SW 1271 (cell line): ENCODE measurements at places on chromosomes 13 and 19.

DNA sequence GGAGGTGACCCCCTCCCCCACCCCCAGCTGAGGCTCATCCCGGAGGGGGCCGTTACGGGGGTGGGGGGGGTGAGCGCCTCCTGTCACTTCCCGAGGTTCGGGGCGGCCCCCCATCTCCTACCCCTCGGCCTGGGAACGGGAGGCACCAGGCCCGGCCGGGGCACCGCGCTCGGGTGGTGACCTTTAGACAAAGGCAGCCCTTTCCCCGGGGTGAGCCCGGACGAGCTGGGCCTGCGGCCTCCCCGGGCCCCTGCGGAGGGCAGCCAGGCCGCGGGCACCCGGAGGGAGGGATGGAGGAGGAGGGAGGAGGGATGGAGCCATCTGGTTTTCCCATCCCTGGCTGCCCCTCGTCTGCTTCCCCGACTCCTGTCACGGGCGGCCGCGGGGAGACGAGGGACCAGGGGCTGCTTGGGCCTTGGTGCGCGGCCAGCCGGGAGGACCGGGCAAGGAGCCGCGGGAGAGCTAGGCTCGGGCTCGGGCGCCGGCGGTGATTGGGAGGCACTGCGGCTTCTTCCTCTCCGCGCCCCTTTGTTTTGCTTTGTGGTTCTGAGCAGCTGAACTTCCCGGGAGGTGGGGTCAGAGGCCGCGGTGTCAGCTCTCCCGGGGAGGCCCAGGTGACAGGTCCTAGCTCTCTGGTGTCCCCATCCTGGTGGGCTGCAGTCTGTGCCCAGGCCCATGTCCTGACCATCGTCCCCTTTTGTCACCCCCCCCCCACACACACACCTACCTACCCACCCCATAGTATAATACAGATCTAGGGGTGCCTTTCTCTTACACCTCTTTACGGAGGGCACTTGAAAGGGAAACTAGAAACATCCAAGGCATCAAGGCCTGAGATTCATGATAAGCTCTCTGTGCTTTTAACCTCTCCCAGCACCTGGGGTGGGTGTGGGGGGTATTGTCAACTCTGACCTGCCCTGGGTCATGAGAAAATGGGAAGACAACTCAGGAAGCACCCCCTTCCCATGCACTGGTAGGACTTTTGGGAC lies 1.3 kb downstream of the BICRA start:
- peak; percentile 12 for DNase-seq

- no peak for DNase-seq
Observed at GRCh38 chr19:50409347-50409746, 9.4 kb upstream of the SPIB start.

DNA sequence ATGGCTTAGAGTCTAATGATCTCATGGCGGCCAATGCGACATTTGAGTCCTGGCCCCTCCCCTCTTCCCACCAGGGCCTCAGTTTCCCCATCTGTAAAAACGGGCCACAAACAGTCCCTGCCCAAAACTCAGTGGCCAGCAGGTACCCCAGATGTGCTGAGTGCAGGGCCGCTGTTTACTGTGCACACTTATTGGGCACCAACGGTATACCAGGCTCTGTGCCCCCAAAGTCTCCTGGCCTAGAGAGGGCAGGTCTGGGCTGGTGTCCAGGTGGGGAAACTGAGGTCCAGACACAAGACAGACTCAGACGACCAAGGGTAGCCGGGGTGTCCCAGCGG lies 23.6 kb upstream of the WDR18 start:
- no peak for DNase-seq

DNA sequence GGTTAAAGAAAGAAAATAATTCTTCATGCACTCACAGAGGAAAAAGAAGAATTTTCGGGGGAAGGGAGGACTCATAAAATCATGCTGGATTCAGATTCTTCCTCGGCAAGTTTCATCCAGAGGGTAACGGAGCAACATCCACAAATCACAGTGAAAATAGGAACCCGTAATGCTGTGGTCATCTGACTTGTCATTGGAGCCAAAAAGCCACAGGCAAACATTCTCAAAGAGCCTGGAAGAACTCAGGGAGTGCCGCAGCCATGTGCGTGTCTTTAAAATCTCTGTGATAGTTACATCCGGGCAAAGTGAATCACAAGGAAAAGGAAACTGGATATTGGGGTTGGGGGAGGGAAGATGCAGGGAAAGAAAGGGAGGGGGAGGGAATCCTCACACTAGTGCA lies 33.0 kb upstream of the VSTM2B start:
- no peak for DNase-seq

GRCh38 chr13:32852526-32852925 lies 163.7 kb upstream of the KL start:
- no peak for DNase-seq

GRCh38 chr13:49679246-49679645 lies 12.0 kb downstream of the EBPL start:
- no peak for DNase-seq

DNA sequence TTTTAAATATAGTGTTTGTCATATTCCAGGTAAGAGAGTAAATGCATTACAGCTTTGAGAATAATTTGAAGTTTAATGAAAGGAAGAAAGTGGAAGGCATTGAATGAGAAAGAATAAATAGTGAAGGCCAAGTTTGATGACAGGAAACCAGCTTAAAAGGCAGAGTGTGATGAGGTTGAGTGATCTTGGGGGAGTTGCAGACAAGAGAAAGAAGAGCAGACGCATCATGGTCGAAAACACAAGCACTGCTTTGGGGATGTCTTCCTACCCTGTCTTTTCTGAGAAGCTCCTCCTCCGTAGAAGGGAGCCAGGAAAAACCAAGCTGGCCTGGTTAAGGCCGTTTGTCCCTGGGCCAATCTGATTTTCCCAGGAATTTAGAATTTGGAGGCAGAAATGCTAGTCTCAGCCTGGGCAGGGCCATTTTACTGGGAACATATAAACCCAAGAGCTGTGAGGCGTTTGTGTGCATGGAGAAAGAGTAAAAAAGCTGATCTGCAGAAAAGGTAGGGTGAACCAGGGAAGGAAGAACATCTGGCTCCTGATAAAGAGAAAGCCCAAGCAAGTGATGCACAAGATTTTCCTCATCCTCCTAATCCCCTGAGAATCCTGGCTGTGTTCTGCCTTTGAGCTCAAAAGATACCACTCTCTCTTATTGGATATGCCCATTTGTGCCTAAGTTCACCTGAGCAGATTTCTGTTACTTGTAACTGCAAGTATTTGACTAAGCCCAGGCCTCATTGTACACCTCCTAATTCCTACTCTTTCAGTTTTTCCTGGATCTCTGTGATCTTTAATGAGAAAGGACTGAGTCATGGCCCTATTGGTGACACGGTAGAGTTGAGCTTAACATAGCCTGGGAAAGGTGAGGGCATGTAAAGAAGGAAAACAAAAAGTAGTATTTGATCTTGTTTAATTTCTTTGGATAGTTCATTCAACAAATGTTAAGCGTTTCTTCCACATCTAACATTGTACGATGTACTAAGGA lies 80.0 kb downstream of the WDFY2 start:
- DNase-seq = no peak

- no peak for DNase-seq
Observed at GRCh38 chr13:26476111-26476781, 81.2 kb upstream of the WASF3 start.

- DNase-seq = no peak
Observed at GRCh38 chr19:55537741-55538111, 793 bp upstream of the SBK2 start.
